ENCODE measurements at places on chromosomes 7 and 10.

GRCh38 chr7:104341546-104341945 is 13.1 kb downstream of the LHFPL3 start:
- no peak for DNase-seq

DNA sequence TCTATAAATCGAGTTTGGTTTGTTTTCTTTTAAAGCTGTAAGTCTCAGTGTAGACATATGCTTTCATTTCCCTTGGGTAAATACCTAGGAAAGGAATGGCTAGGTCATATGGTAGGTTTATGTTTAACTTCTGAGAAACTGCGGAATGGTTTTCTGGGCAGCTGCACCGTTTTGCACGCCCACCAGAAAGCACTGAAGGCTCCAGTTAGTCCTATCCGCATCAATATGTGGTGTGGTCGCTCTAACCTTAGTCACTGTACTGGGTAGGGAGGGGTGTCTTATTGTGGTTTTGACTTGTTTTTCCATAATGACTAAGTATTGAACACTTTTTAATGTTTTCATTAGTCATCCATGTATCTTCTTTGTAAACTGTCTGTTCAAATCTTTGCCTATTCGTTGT is 279.5 kb upstream of the AKR1E2 start:
- DNase-seq, result no peak

- DNase-seq, result no peak
These were observed 111.9 kb downstream of the CHN2 start for GRCh38 chr7:29306319-29306991.

GRCh38 chr10:116827214-116827671 is 22.1 kb upstream of the ENO4 start:
- no peak for DNase-seq

GRCh38 chr10:49827297-49827696 is 65.2 kb upstream of the OGDHL start:
- no peak for DNase-seq

DNA sequence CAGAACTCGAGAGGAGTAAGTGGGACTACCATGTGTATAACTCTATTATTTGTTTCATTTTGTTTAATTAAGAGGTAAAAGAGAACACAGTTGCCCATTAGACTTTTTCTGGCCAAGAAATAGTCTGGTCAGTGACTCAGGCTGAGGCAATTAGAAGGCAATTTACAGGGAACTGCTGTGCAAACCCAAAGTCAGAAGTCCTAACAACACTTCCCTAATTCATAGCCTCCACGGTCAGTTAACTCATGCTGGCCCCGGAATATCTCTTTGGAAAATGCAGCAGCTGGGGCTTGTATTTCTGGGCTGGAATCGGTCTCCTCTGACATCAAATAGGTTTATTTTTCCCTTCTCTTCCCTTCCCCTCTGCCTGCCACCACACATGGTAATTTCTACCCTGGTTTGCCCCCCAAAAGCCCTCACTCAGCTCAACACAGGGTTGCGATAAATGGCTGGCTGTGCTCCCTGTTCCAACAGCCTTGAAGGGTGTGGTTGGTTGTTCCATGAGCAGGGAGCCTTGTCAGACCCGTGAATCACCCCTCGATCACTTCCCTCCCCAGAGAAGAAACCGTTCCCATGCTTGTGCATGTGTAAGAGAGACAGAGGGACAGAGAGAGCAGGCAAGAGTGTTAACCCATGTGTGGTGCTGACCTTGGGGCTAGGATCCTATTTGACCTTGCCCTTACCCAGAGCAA is 5.3 kb downstream of the SH3PXD2A start:
- DNase-seq, result no peak

DNA sequence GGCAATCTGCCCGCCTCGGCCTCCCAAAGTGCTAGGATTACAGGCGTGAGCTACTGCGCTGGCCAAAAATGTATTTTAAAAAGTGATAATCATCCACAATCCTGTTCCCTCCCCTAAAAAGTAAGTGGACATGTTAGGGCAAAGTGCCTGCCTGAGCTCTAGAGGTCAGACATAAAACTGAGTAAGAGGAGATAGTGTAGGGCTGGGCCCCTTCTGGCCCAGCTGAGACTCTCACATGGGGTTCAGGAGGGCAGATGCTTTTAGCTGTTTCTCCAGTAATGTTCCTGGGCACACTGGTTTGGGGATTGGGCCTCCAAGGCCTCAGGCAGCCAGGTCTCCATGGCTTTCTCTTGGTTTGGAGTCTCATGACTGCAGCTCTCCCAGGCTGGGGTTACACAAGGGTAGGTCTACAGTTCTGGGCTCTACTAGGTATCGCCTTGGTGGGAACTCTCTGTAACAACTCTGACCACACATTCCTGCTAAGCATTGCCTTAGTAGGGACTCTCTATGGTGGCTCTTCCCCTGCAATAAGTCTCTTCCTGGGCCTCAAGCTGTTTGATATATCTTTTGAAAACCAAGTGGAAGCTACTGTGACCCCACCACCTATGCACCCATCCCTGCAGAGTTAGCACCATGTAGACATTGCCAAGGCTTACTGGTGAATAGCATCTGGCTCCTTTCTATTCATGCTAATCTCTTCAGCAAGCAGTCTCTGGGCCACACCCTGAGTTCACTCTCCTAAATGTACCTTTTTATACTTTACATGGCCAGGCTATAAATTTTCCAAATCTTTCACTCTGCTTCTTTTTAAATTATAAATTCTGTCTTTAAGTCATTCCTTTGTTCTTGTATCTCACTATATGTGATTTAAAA is 6.9 kb upstream of the NUDCD3 start:
- no peak for DNase-seq

DNA sequence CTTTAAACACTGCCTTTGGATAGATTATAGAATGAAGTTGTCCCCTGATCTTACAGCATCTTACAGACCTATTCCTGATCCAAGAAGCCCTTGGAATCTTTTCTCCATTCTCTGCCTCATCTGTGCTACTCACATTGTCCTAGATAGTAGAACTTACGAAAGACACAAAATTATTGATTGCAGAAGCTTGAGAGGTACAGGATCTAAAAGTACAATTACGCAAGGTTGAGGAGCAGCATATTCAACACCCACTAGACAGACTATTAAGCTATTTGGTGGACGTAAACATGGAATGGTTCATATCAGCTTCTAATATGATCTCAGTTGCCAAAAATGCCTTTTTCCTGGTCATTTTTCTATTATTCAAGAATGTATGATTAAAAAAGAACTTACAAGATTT is 90.5 kb upstream of the SEM1 start:
- no peak for DNase-seq

DNA sequence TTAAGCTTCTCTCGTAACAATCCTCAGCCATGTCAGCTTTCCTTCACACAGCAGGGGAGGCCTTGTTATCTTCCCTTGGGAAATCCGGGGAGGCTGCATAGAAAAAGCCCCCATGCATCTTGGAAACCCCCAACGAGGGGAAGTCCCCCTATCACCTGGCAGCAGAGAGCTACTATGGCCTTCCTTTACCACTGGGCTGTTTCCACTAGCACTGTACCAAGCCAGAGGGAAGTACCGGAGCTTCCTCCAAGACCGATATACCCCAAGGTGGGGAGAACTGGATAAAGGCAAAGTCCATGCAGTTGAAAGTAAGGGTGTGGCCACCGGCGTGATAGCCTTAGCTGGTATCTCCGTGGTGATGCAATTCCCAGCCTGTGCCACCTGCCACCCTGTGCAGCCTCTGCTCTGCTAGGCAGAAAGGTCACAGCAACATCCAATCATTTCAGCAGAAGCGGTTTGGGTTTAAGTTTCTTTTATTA is 4.4 kb upstream of the CLIP2 start:
- DNase-seq, result peak; percentile 77

DNA sequence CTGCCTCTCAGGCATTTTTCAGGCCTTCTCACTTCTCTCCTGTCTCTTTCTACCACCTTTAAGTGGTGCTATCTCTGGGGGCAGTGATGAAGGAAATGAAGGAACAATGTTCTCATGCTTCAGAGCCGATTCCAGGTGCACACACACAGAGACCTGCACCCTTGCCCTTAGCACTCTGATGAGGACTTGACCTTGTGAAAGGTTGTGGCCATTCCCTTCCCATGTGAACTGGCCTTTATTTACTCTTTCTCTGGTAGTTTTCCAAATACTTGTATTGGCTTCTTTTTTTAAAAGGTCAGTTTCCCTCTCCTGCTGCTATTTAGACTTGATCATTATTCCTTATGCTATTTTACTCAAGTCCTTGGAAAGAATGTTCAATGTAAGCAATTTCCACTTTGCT is 188.6 kb downstream of the MDFIC start:
- DNase-seq, result no peak

- no peak for DNase-seq
These were observed 103.8 kb downstream of the PDGFA start for GRCh38 chr7:415646-416525.

DNA sequence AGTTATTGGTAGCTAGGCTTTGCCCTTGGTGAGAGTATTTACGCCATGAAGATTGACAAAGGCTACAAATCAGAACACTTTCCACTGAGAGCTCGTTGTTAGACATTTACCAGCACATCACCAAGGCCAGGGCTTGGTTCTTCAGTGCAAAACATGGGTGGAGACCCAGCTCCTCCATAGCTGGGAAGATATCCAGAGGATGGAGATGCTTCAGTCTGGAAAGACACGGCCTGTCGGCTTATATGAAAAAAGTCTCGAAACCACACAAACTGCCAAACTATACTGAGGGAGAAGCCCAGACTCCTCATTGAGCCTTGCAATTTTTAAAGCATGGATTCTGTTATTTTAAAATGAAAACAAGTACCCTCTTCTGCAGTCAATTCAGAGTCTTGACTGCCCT is 83.4 kb upstream of the ANLN start:
- DNase-seq, result no peak

DNA sequence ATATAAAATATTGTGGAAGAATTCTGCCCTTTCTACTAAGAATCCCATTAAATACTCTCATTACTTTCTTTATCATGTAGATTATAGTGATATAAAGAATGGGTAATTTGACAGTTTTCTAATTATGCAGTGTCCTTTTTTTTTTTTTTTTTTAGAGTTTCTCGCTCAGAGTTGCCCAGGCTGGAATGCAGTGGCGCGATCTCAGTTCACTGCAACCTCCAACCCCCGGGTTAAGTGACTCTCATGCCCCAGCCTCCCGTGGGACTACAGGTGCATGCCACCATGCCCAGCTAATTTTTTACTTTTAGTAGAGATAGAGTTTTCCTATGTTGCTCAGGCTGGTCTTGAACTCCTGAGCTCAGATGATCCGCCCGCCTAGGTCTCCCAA is 1143.4 kb upstream of the SORCS1 start:
- DNase-seq, result no peak

DNA sequence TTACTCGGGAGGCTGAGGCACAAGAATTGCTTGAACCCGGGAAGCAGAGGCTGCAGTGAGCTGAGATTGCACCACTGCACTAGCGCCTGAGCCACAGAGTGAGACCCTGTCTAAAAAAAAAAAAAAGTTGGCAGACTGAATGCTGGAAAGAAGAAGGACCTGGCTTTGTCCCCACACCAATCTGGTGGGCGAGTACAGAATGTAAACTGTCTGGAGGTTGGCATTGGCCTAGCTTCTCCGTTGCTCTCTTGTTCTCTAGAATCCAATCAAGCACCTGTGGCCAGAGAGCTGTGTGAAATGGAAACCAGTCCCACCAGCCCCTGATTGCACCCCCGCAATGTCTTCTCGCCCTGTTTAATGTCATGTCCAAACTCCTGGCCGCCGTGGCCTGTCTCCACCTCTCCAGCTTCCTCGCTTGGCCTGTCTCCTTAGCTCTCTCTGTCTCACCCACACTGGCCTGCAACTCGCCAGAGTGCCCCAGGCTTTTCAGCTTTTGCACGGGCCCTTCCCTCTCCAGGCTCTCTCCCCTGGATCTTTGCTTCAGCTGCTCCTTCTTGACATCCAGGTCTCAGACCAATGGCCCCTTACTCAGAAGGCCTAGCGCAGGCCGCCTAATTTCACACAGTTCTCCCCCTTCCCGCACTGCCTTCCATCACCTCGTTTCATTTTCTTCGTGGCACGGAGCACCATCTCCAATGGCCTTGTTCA is 670 bp upstream of the AGK start:
- no peak for DNase-seq

DNA sequence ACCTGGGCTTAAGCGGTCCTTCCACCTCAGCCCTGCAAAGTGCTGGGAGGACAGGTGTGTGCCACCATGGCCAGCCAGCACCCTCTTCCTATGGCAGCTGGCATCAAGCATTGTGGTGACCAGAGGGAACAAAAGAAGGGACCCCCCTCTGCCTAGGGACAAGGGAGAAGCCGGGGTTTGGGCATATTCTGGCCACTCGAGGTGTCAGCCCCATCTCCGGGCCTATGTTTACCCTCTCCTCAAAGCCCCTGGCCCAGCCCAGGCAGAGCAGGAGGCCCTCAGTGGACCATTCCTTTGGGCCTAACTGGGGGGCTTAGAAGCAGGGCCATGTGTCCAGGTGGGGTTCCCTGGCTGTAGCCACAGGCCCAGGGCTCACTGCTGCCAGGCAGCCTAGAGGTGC is 23.9 kb downstream of the VSIR start:
- no peak for DNase-seq

DNA sequence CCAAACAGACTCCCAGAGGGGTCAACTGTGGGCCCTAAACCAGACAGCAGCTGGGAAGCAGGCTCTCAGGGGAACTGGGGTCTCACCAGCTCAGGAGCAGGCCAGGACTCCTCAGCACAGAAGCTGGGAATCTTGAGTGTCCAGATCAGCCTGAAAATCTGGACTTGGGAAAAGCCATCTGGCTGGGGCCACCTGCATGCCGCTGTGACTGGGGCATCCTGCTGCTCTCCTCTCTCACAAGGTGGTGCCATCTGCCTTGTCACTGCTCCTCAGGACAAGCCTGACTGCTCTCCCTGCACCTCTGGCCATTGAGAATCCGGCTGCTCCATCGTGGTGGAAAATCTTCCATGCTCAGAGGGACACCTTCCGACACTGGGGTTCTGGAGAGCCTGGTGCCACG is 141.4 kb downstream of the PLPP4 start:
- DNase-seq, result no peak

All from GM06990 (cell line).